Dermis microvascular lymphatic vessel endothelial cell (primary cell): ENCODE measurements at places on chromosomes 4 and X. TPM values are rescaled to one million over a fixed set of nuclear protein-coding genes. Genes with fewer than 3 reads are reported as not detected.

The TSPAN7 gene
- total RNA-seq: 9.2 and 23.8 TPM in 2 replicates

The PAK3 gene
- total RNA-seq: 1.2 and 1.3 TPM in 2 replicates

The SPINK2 gene
- not detected in 2 replicates for total RNA-seq

The UGT2B17 gene
- total RNA-seq: not detected in 2 replicates

The P2RY4 gene
- total RNA-seq: not detected in 2 replicates

The DDX60 gene
- 19.5 and 23.4 TPM in 2 replicates for total RNA-seq

The NELFA gene
- total RNA-seq: 10.4 and 12.9 TPM in 2 replicates

The ZAR1 gene
- total RNA-seq: not detected in 2 replicates

The POLN gene
- 1.9 TPM in 2 replicates for total RNA-seq

The LPAR4 gene
- total RNA-seq: under 0.01 TPM in 1 of 2 replicates, not detected in the other

The NAP1L2 gene
- 1.3 and 1.7 TPM in 2 replicates for total RNA-seq

The P2RY8 gene
- 0.13 and 0.76 TPM in 2 replicates for total RNA-seq

The CFAP299 gene
- total RNA-seq: not detected in 2 replicates

The WAS gene
- total RNA-seq: 0.25 TPM in 1 of 2 replicates, not detected in the other

The IL15 gene
- total RNA-seq: 0.77 and 2.8 TPM in 2 replicates

The CXorf49B gene
- total RNA-seq: not detected in 2 replicates

The CSN1S1 gene
- total RNA-seq: not detected in 2 replicates

The CORIN gene
- total RNA-seq: under 0.01 TPM in 2 replicates

The PNCK gene
- not detected in 2 replicates for total RNA-seq

The RTL5 gene
- 0.13 and 0.38 TPM in 2 replicates for total RNA-seq

The XG gene
- under 0.01 and 0.13 TPM in 2 replicates for total RNA-seq

The NPNT gene
- total RNA-seq: under 0.01 and 0.13 TPM in 2 replicates

The TLR6 gene
- 0.13 TPM in 2 replicates for total RNA-seq

The EMCN gene
- 44.3 and 54.9 TPM in 2 replicates for total RNA-seq

The IL21 gene
- total RNA-seq: not detected in 2 replicates

The TEX13B gene
- total RNA-seq: not detected in 2 replicates

The LUZP4 gene
- total RNA-seq: not detected in 2 replicates

The ESX1 gene
- under 0.01 and 0.13 TPM in 2 replicates for total RNA-seq

The LAMP2 gene
- 85.9 and 147 TPM in 2 replicates for total RNA-seq

The TIMP1 gene
- 75.2 and 295 TPM in 2 replicates for total RNA-seq

The FMR1NB gene
- total RNA-seq: not detected in 2 replicates

The WDR17 gene
- total RNA-seq: under 0.01 TPM in 2 replicates

The DHRSX gene
- total RNA-seq: 13.7 and 16.4 TPM in 2 replicates

The PCDH19 gene
- 0.13 and 0.25 TPM in 2 replicates for total RNA-seq

The TASL gene
- total RNA-seq: not detected in 2 replicates

The KCND1 gene
- 0.13 and 0.25 TPM in 2 replicates for total RNA-seq

The MUC7 gene
- total RNA-seq: not detected in 2 replicates

The APBB2 gene
- total RNA-seq: 23.0 and 30.9 TPM in 2 replicates

The MCF2 gene
- total RNA-seq: under 0.01 TPM in 2 replicates

The CHRNA9 gene
- total RNA-seq: not detected in 2 replicates

The GBA3 gene
- not detected in 2 replicates for total RNA-seq

The FAM241A gene
- total RNA-seq: 9.0 and 10.3 TPM in 2 replicates

The C1QTNF7 gene
- total RNA-seq: not detected in 2 replicates

The GAB3 gene
- 6.7 and 11.6 TPM in 2 replicates for total RNA-seq

The ETNPPL gene
- total RNA-seq: not detected in 2 replicates

The HSFX3 gene
- not detected in 2 replicates for total RNA-seq

The SOWAHB gene
- under 0.01 TPM in 1 of 2 replicates, not detected in the other for total RNA-seq

The SPACA5 gene
- not detected in 2 replicates for total RNA-seq

The MAMLD1 gene
- 0.26 and 1.1 TPM in 2 replicates for total RNA-seq

The UGT2A2 gene
- not detected in 2 replicates for total RNA-seq

The ING2 gene
- 2.6 and 4.0 TPM in 2 replicates for total RNA-seq

The CRMP1 gene
- total RNA-seq: 0.13 and 1.5 TPM in 2 replicates

The RBMXL3 gene
- total RNA-seq: not detected in 2 replicates

The TCEAL7 gene
- total RNA-seq: 0.26 and 0.38 TPM in 2 replicates
